Peyer's patch (tissue), 4 donors: ENCODE measurements at places on chromosomes 11 and 22.
A peak's percentile ranks its signal among the peaks of the same experiment; 100 is the strongest.

DNA sequence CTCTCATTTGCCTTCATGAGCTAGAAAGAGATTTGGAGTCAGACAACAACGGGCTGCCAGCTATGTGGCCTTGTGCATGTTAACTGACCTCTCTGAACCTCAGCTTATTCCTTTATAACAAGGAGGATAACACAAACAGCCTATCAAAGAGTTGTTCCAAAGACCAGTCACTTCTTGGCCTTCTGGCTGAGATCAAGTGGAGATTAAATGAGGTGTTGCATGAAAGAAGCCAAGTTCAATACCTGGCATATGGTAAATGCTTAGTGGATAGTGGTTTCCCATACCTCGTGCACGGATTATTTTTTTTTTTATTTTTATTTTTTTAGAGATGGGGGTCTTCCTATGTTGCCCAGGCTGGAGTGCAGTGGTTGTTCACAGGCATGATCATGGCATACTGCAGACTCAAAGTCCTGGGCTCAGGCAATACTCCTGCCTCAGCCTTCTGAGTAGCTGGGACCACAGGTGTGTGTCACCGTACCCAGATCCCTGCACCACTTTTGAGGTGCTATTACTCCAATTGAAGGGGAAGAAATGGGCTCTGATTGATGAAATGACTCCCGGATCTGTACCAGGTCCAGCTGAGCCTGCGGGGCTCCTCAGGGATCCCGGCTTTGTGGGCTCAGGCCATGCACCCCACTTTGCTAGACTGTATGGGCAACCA lies 4.9 kb downstream of the LGALS1 start:
- peaks cover 10% of the 10 kb centered on the region for H3K4me1 ChIP-seq
- no peak overlapping the region for H3K27ac ChIP-seq

DNA sequence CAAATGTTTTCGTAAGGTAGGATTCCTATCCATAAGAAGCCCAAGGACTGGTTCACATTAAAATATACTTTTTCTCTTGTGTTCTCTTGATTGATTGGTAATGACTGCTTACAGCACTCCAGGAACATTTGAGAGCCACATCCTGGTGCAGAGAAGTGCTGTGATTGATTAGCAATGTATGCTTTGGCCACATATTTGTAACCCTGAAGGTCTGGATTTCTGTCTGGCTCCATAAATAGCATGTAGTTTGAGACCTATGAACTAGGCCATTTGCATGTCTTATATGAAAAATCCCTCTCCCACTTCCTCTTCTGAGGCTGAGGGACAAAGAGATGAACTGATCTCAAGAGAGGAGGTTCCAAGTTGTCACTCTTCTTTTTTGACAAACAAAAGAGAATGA lies 49.3 kb upstream of the CD44 start:
- H3K4me3 ChIP-seq: no peak overlapping the region
- no peaks in the 10 kb centered on the region for H3K36me3 ChIP-seq
- no peaks in the 10 kb centered on the region for H3K4me1 ChIP-seq
- H3K27me3 ChIP-seq: no peaks in the 10 kb centered on the region
- no peak for DNase-seq
- no peak overlapping the region for H3K27ac ChIP-seq

- DNase-seq: no peak
- H3K4me1 ChIP-seq: no peaks in the 10 kb centered on the region
- H3K27ac ChIP-seq: peak overlapping the region; percentile 90
These were observed 885 bp downstream of the TRMU start for GRCh38 chr22:46336119-46337078.

DNA sequence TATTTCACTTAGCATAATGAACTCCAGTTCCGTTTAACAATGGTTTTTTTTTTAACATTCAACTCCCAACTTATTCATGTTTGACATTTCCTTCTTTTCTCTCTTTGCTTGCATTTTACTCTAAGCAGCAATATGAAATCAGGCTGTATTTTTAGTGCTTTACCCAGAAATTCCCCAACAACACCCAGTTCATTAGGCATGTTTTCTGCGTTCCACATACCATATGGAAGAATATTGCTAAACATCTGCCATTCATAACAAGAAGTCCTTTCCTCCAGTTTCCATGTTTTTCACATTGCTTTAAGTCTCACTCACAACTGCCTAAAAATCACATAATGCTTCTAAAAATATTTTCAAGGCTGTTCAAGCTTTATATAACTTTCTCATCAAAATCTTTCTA lies 45.8 kb downstream of the PLAAT5 start:
- H3K27ac ChIP-seq: no peak overlapping the region
- H3K27me3 ChIP-seq: no peaks in the 10 kb centered on the region
- no peak for DNase-seq
- no peak overlapping the region for H3K4me3 ChIP-seq

GRCh38 chr11:72520815-72521214 lies 86.5 kb upstream of the CLPB start:
- H3K27ac ChIP-seq: no peak overlapping the region
- no peak overlapping the region for H3K4me3 ChIP-seq
- no peaks in the 10 kb centered on the region for H3K4me1 ChIP-seq
- H3K27me3 ChIP-seq: no peaks in the 10 kb centered on the region

GRCh38 chr11:72576661-72577060 lies 97.6 kb downstream of the PDE2A start:
- no peaks in the 10 kb centered on the region for H3K36me3 ChIP-seq
- H3K27me3 ChIP-seq: no peaks in the 10 kb centered on the region
- no peak overlapping the region for H3K27ac ChIP-seq
- H3K4me3 ChIP-seq: no peak overlapping the region

GRCh38 chr11:117597071-117597470 lies 199.9 kb downstream of the DSCAML1 start:
- no peak overlapping the region for H3K27ac ChIP-seq
- H3K4me1 ChIP-seq: no peaks in the 10 kb centered on the region
- H3K36me3 ChIP-seq: no peaks in the 10 kb centered on the region
- H3K27me3 ChIP-seq: no peaks in the 10 kb centered on the region

- H3K4me1 ChIP-seq: no peaks in the 10 kb centered on the region
- no peaks in the 10 kb centered on the region for H3K27me3 ChIP-seq
- no peaks in the 10 kb centered on the region for H3K36me3 ChIP-seq
- H3K4me3 ChIP-seq: no peak overlapping the region
- H3K27ac ChIP-seq: no peak overlapping the region
These were observed 63.5 kb downstream of the MPPED2 start for GRCh38 chr11:30522536-30523243.

DNA sequence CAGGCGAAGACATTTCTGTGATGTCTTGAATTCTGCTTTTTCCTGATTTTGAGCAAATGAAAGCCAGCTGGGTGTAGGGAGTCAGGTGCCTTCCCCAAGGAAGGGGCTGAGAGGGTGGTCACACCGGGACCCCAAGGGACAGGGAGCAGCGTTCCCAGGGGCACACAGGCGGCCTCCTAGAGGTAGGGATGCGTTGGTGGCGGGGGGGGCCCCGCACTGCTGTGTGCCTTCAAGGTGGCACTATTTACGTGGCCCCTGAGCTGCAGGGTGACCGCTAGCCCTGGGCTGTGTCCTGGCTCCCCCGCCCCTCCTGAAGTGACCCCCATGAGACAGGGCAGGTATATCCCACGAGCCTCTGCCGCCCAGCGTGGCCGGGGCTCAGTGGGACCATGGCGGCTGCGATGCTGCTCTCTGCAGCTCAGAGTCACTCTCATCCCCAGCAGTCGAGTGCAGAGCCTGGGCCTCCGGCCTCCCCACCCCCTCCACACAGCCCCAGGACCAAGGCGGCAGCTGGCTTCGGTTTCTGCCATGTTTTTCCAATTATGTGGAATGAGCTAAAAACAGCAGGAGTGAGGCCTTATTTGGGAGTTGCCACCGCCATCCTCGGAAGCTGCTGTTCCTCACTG lies 60.9 kb downstream of the LRP5 start:
- peak overlapping the region; percentile 57 for H3K27ac ChIP-seq
- DNase-seq: no peak
- no peaks in the 10 kb centered on the region for H3K36me3 ChIP-seq
- peaks cover 7% of the 10 kb centered on the region for H3K4me1 ChIP-seq
- no peak overlapping the region for H3K4me3 ChIP-seq

- no peaks in the 10 kb centered on the region for H3K27me3 ChIP-seq
- H3K4me1 ChIP-seq: peaks cover 13% of the 10 kb centered on the region
- H3K4me3 ChIP-seq: no peak overlapping the region
- H3K27ac ChIP-seq: no peak overlapping the region
These were observed 7.3 kb upstream of the MCAM start for GRCh38 chr11:119324189-119324588.

DNA sequence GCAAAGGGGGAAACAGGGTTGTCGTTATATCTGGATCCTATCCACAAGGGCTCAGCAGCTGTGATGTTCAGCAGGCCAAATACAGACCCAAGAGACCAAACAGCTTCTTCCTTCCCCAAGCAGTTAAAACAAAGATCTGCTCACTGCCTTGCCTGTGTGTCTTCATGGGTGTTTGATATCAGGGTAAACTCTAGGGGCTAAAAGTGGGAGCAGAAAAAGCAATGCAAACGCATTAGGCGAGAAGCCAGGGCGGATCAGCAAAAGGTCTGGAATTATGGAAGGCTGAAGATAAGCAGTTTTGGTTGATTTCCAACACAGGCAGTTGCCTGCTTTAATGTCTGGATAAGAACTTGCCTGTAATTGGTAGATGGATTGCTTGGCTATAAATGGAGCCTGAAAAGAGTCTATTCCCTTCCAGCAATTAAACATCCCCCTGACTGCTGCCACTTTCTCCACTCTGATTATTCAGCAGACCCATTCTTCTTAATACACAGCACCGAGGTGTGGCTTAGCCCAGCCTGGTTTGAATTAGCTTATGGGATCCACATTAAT lies 126.3 kb downstream of the COMMD9 start:
- DNase-seq: no peak
- H3K27ac ChIP-seq: no peak overlapping the region
- no peaks in the 10 kb centered on the region for H3K4me1 ChIP-seq
- no peak overlapping the region for H3K4me3 ChIP-seq

DNA sequence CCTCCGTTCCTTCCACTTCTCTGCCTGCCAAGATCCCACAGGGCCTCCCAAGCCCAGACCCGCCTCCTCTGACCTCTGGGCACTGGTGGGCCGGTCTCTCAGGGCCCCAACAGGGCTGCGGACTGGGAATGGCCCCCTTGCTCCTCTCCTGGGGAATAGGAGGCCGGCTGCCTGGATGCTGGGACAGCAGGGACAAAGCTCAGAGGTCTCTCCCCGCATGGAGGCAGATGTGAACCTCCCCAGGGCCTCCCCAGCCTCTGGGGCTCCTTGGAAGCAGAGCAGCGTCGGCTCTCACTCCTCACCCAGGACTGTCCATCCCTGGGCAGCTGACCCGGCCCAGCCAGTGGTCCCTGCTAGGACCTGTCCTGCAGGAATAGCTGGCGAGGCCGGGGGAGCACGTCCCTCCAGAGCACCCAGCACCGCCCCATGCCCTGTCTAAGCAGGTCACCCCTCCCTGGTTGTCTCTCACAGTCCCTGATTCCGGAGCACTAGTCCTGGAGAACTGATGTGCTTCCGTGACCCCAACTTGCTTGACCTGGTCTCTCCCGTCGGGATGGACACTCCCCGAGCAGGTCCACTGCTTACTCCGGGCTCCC lies 85.8 kb downstream of the RTL6 start:
- H3K27ac ChIP-seq: no peak overlapping the region
- no peaks in the 10 kb centered on the region for H3K36me3 ChIP-seq
- H3K27me3 ChIP-seq: no peaks in the 10 kb centered on the region

DNA sequence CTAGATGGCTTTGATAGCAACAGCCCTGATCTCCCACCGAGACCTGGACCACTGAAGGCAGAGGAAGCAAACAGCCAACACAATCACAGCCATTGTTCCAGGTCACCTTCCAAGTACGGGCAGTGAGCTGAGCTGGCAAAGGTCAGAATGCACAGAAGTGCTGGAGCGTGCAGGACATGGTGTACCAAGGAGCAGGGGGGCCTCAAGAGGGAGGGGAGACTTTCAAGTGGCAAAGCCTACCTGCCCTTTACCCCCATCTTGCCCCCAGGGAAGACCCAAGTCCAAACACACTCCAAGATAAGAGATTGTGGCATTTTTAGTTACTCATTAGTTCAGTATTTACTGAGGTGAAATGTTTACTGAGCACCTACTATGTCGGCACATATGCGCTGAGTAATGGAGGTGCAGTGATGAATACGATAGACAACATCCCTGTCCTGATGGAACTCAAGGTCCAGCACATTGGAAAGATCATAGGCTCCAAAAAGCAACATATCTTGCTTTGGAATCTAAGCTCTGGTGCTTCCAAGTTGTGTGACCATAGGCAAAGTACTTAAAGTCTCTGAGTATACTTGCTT lies 26.0 kb upstream of the TTC12 start:
- DNase-seq: no peak
- H3K27ac ChIP-seq: no peak overlapping the region
- H3K27me3 ChIP-seq: no peaks in the 10 kb centered on the region
- no peaks in the 10 kb centered on the region for H3K36me3 ChIP-seq
- no peaks in the 10 kb centered on the region for H3K4me1 ChIP-seq
- H3K4me3 ChIP-seq: no peak overlapping the region

GRCh38 chr11:35552616-35553015 lies 27.2 kb upstream of the PAMR1 start:
- no peaks in the 10 kb centered on the region for H3K27me3 ChIP-seq
- H3K4me3 ChIP-seq: no peak overlapping the region
- no peaks in the 10 kb centered on the region for H3K36me3 ChIP-seq
- DNase-seq: no peak

- no peak overlapping the region for H3K27ac ChIP-seq
- no peaks in the 10 kb centered on the region for H3K36me3 ChIP-seq
- no peaks in the 10 kb centered on the region for H3K4me1 ChIP-seq
- no peak overlapping the region for H3K4me3 ChIP-seq
- DNase-seq: no peak
These were observed 39.3 kb upstream of the PICALM start for GRCh38 chr11:86108191-86108590.

DNA sequence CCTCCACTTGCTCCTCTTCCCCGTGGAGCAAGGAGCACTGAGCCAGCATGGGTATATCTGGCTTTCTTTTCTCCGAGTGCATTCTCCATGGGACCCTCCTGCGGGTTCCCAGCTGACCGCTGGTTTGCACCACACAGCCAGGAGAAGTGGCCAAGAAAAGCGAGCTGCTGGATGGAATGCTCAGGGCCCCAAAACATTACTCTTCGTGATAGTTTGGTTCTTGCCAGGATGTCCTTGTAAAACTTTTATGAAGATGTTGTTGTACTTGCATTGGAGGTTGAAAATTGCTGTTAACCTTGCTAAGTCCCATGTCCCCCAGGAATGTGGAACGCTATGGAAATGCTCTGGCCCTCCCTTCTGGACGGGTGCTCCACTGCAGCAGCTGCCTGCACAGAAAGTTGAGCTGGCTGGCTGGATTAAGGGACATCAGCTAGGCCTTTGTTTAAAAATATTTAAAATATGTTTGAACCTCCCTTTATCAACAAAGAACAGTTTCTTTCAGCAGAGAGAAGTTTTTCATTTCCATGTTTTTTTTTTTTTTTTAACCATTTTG lies 68.7 kb downstream of the ZNRF3 start:
- no peaks in the 10 kb centered on the region for H3K27me3 ChIP-seq
- no peak overlapping the region for H3K4me3 ChIP-seq
- no peaks in the 10 kb centered on the region for H3K36me3 ChIP-seq
- peaks cover 19% of the 10 kb centered on the region for H3K4me1 ChIP-seq
- H3K27ac ChIP-seq: no peak overlapping the region
- no peak for DNase-seq

GRCh38 chr11:97622795-97623194 lies 1233.0 kb downstream of the JRKL start:
- no peaks in the 10 kb centered on the region for H3K36me3 ChIP-seq
- no peak for DNase-seq
- no peaks in the 10 kb centered on the region for H3K4me1 ChIP-seq
- H3K27me3 ChIP-seq: no peaks in the 10 kb centered on the region
- H3K27ac ChIP-seq: no peak overlapping the region
- H3K4me3 ChIP-seq: no peak overlapping the region

- DNase-seq: no peak
- no peaks in the 10 kb centered on the region for H3K36me3 ChIP-seq
- no peak within 1 kb of the TSS for H3K27ac ChIP-seq
- no peaks in the 10 kb centered on the region for H3K4me1 ChIP-seq
These were observed at the start of gene CNTN5 for GRCh38 chr11:99020352-99021225. TSS of gene CNTN5 (plus strand) at chr11:99020949.
